Activated naive CD4-positive, alpha-beta T cell treated with anti-CD3 and anti-CD28 coated beads for 36 hours (primary cell): ENCODE measurements at places on chromosomes 1 and 21. TPM values are rescaled to one million over a fixed set of nuclear protein-coding genes. Genes with fewer than 3 reads are reported as not detected.

GRCh38 chr1:51636764-51637522, 20.1 kb downstream of the OSBPL9 start:
- DNase-seq, result peak; percentile 10

DNA sequence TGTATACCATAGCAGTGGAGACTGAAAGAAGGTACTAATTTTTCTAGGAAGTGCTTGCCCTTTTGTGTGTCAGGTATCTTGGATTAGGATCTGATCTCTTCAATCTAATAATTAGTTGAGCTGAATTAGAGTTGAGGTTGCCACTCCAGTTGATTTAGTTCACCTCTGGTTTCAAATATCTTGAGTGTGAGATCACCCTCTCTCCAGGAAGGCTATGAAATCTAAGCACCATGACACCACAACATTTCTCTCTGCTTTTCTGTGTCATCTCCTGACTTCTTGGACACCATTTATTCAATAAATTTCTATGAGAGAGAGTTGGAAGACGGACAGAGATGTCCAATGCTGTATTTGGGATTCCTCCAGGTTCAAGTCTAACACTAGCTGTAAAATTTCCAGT, 212.8 kb downstream of the DYRK1A start:
- DNase-seq, result no peak

DNA sequence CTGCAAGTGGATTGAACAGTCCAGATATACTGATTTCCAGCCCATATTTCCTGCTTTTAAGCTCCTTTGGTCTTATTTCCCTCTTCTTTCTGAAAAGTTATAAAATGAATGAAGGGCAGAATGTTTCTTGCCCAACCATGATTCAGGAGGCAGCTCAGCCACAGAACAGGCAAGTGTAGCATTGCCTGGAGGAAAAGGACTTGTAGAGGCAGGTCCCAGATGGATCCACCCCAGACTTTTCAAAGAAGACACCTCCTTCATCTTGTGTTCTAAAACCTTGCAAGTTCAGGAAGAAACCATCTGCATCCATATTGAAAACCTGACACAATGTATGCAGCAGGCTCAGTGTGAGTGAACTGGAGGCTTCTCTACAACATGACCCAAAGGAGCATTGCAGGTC, at the start of gene CLCA2:
Gene CLCA2, plus strand, starts transcription at position 299 of the 400 bp plus-strand sequence. Its CDS starts 77 bp downstream, at position 376.
- DNase-seq, result no peak

- DNase-seq, result no peak
Observed at GRCh38 chr1:100404821-100405220, 52.5 kb downstream of the CDC14A start.

- no peak for DNase-seq
Observed at GRCh38 chr21:27739187-27739586, 772.3 kb upstream of the ADAMTS5 start.

- no peak for DNase-seq
Observed at GRCh38 chr1:11682287-11682771, 1.4 kb upstream of the MAD2L2 start.

DNA sequence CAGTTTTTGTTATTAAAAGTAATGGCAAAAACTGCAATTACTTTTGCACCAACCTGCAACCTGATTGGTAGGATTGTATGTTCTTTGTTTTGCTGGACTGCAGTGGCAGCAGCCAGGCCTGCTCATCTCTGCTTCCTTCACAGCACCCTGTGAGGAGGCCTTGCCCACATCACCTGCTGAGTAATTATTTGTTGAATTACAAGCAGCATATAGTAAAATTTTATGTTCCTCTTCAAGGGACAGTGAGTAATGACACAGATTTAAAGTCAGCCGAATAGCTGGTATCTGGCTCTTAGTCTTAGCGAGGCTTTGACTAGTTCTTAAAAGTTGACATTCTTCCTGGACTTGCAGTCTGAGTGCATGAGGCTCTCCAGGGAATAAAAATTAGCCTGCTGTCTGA, 435.1 kb downstream of the PRDM2 start:
- no peak for DNase-seq

- DNase-seq, result no peak
Observed at GRCh38 chr1:7232441-7233236, 447.4 kb downstream of the CAMTA1 start.

GRCh38 chr1:160399544-160400222, 681 bp upstream of the VANGL2 start:
- DNase-seq, result no peak

DNA sequence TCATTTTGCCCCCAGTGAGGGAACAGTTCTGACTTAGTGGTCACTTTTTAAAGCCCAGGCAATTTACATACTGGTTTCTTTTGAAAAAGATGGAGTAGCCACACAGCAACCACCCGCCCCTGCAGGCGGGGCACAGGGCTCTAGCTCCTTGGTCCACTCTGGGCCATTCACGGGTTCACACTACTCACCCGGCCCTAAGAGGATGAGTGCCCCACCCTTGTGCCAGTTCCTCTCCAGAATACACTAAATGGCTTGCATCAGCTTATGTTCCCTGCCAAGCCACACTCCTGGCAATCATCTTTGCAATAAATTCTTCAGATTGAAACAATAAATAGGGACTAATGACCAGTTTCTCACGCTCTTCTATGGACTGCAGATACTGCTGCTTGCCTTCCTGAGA, 15.7 kb upstream of the ATP13A2 start:
- no peak for DNase-seq

- DNase-seq, result peak; percentile 28
Observed at GRCh38 chr1:155979597-155980343, 1.4 kb upstream of the ARHGEF2 start.

DNA sequence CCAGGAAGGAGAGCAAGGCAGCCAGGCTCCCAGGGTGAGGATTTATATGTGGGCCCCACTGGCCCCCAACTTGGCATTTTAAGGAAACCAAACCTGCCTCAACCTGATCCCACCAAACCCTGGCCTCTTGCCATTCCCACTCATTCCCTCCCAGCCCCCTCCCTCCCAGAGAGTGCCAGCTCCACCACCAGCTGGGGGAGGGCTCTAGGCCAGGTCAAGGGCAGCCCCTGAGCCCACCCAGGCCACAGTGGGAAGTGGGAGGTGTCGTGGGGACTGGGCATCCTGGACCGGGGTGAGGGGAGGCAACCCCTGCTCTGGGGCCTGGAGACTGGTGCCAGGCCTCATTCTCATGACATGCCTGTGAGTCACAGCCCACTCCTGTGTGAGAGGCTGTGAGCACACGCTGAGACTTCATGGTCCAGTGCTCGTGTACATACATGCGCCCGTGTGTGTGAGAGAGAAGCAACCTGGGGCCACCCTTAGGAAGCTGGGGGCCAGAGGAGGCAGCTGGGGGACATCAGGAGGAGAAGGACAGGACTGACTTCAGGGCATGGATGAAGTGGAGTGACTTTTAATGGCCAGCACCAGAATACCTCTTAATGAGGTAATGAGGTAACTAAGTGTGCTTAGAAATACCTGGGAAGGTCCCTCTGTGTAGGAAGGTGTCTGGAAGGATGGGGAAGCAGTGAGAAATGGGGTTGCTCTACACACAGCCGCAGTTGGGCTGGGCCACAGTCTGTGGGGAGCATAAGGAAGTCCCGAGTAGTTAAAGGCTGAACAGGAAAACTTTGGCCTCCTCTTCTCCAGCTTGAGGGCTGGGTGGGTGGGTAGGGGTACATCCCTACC, at the start of gene S100A2:
Gene S100A2, minus strand, starts transcription at position 316 of the 846 bp plus-strand sequence. CDS start 1,967 bp downstream, outside the sequence.
- DNase-seq, result peak; percentile 71

- no peak for DNase-seq
Observed at GRCh38 chr1:182754087-182754486, 35.5 kb upstream of the NPL start.

- DNase-seq, result no peak
Observed at GRCh38 chr1:163444665-163445064, 122.9 kb downstream of the NUF2 start.

DNA sequence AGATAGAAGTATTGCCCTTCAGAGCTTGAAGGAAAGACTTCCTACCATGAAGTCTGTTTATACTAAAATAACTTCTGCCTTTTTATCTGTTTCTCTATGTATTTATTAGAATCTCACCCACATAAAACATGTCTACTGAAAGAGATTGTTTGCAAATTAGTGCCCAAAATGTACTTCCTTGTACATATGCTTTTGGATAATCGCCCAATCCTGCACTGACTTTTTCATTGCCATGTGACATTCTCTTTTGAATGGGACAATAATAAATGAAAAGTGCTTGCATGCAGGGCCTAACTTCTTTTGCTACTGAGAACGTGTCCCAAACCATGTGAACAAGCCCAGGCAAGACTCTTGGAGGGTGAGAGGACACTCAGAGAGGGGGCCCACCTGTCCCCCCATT, 711.6 kb upstream of the ADAMTS5 start:
- no peak for DNase-seq

- no peak for DNase-seq
Observed at GRCh38 chr1:26010825-26011224, 10.8 kb upstream of the EXTL1 start.

DNA sequence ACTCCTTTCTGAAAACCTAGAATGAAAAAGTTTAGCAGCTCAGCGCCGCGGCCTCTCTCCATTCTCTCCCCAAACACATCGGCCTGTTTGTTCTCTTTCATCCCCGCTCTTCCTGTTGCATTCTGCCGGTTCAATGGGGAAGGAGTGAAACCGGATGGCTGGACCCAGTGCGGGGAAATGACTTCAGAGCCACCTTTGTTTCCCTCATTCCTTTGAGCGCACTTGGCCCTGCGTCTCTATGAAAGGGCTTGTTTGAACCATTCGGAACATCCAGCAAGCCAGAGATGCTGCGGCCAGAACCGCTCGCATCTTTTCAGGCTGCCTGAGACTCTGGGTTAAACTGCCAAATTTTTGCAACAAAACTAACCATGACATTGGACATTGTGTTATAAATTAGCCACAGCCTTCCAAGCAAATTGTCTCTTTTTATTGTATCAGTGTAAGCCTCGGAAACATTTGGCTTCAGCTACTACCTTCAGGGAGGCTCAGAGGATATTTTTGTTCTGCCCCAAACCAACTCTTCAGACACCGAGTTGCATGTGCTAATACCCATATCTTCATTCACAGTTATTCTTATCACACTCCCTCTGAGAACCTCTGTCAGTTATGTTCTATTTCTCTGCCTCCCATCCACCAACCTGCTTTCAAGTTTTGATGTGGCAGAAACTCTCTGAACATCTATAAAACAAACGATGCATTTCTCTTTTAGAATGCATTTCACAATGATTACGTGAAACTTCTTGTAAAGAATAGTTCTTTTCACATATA, 5.1 kb upstream of the OLIG1 start:
- no peak for DNase-seq

FCRL2 gene
- not detected for total RNA-seq

VCAM1 gene
- total RNA-seq, result not detected

ADAMTS5 gene
- not detected for total RNA-seq

COL16A1 gene
- total RNA-seq, result 0.47 TPM

IL10 gene
- total RNA-seq, result not detected

PRAMEF11 gene
- total RNA-seq, result not detected
